Right cardiac atrium (tissue), 5 donors: ENCODE measurements at places on chromosomes 12 and 14.

DNA sequence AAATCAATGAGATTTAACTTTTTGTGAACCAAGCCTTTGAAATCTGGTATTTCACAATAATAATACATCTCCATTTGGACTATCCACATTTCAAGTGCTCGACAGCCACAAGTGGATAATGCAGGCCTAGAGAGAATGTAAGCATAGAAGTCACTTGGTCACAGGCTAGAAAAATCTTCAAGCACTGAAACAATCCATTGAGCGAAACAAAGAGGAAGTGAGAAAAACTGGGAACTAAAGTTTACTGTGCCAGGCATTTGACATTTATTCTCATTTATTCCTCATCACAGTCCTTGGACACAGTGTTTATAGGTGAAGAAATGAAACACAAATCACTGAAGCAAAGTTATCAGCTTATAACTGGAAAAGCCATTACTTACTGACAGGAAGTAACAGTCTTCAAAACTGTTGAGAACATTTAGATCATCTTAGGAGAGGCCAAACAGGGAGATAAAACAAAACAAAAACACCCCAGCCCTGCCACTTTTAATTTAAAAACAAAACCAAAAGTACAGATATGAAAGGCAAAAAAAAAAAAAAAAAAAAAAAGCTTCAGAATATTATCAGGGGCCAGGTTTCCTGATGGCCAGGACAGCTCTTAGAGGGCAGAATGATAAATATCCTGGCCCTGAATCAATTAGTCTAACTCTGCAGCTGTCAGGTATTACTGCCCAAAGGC, 29.2 kb downstream of the GNS start:
- DNase-seq, result no peak

- DNase-seq, result peak; percentile 5
These were observed 47.5 kb downstream of the BEGAIN start for GRCh38 chr14:100539766-100540140.

DNA sequence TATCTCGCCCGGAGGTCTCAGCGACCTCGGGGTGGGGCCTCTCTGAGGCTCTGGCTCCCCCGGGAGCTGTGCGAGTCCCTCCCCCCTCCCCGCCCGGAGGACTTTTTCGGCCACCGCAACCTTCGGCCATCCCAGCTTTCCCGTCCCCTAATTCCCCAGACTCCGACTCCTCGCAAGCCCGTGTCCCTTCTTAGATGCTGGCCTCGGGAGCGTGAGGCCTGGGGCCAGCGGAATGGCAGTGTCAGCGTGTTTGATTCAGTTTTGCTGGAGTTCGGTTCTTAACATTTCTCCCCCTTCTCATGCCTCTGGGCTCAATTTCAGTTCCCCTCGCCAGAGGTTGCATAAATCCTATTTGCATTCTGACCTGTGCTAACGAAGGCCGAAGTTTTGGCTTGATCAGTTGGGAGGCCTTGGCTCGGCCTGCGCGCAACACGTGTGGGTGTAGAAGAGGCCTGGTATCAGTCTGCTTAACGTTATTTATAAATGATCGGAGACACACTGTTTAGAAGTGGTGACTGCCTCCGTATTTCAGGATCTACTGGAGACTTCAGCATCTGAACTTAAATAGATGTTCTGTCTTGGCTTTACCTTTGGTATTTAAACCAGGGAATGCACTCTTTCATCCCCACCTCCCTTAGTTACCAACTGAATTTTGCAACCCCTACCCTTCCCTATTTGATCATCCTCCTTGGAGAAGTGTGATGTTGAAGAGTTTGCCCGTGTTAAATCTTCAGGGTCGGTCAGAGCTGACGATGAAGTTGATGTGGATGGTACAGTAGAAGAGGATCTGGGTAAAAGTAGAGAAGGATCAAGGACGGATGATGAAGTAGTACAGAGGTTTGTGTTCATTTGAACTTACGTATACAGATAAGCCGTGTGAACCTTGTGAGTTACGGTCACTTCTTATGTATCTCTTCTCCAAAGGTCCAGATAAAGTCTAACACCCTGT, 851 bp downstream of the HSP90B1 start:
- peak; percentile 49 for DNase-seq

GRCh38 chr12:128783129-128783574, 40.6 kb downstream of the SLC15A4 start:
- DNase-seq, result no peak

- DNase-seq, result no peak
These were observed 4.3 kb upstream of the TRAF3 start for GRCh38 chr14:102772781-102773570.

GRCh38 chr14:89915114-89915878, 39.2 kb downstream of the EFCAB11 start:
- DNase-seq, result peak; percentile 29

- no peak for DNase-seq
These were observed 59.5 kb upstream of the ANKS1B start for GRCh38 chr12:100044266-100044665.

DNA sequence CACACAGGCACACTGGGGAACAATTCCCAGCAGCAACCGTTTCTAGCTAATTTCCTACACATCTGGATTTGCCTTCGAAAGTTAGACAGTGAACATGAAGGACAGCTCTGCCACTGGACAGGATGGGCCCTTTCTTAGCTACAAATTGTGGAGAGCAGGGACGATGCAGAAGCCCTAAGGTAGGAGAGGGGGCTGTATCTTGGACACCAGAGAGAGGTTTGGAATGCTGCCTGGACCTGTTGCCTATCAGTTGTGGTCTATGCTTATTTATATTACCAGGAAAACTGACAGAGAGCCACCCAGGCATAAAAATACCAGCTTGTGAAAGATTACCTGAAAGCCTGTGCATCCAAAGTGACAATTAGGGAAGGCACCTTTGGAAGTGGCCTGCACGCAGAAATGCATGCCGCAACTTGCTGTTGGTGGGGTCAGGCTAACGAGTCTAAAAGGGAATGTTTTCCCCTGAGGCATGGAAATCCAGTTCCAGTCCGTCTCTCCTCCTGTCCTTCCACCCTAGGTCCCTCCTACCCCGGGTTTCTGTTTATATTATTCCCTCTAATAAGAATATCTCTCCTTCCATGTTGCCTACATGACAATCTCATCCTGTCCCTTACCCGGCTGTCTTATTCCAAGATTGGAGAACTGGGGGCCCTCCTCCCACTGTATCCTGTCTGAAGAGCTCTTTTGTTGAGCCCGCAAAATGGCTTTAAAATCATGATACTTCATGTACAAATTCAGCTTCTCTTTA, 60.2 kb downstream of the MDM2 start:
- DNase-seq, result no peak

DNA sequence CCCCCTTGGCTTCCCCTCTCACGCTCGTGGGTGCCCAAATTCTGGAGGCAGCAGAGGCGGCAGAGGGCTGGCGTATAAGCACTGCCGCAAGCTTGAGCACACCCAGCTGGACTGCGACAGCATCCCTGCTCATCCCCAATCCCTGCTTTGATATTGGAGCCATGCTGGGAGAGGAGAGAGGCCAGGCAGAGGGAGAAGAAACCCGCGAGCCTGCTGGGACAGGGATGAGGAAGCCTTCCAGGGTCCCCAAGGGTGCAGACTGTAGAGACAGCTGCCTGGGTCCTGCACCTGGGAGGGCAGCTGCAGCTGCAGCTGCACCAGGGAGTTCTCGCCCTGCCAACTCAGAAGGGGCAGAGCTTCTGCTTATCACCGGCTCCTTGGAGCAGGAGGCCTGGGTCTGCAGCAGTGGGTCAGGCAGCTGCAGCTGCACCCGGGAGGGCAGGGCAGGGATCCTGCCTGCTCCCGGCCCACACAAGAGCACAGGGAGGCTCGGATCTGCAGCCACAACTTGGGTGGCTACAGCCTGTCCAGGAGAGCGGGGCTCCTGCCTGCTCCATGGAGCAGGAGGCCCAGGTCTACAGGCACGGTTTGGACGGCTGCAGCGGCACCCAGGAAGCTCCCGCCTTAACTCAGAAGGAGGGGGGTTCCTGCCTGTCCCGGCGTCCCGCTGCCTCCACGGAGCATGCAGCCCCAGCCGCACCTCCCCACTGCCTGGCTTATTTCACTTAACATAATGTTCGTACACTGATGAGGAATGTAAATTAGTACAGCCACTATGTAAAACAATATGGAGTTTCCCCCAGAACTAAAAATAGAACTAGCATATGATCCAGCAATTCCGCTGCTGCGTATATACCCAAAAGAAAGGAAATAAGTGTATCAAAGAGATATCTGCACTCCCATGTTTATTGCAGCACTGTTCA, 60.4 kb upstream of the SGPP1 start:
- no peak for DNase-seq

GRCh38 chr14:87529081-87529480, 463.9 kb downstream of the GALC start:
- no peak for DNase-seq

DNA sequence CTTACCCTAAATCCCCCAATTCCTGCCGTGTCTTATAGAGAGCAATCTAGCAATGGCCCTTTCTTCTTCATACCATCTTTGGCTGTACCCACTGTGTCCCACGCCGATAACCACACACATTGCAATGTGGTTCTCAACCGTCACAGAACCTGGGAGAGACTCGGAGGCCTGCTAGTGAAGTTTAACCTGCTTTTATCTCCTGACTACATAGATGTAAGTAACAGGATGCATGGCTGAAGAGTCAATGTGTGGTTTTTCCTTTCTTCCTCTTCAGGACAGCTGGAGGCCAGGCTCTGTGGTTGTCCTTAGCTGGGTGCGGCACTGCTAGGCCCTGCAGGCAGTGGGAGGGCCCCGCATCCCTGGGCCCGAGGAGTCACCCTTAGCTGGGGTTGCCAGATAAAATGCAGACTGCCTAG, 51.3 kb downstream of the ZNF664 start:
- DNase-seq, result no peak

GRCh38 chr12:116708826-116709756, 28.8 kb downstream of the SPRING1 start:
- DNase-seq, result peak; percentile 38

- DNase-seq, result no peak
These were observed 583.9 kb downstream of the NRXN3 start for GRCh38 chr14:78754059-78754458.
